ENCODE measurements at places on chromosomes 16 and 17.

DNA sequence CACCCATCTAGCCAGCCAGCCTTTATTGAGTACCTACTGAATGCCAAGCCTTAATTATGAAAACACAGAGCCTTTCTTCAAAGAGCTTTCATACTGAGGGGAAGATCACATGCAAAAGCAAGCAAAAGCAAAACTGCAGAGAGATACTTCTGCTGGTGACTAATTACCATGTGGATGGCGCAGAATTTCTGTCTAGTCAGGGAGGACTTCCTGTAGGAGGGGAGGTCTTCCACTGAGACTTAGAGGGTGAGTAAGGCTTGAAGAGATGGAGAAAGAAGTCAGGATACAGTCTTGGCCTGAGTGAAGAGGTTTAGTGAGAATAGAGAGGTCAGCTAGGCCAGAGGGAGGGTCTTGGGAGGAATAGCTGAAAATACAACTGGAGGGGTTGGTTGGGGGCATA is 53.9 kb upstream of the CCL2 start:
- DNase-seq = no peak

GRCh38 chr17:55391244-55391757 is 30.3 kb downstream of the MMD start:
- no peak for DNase-seq

DNA sequence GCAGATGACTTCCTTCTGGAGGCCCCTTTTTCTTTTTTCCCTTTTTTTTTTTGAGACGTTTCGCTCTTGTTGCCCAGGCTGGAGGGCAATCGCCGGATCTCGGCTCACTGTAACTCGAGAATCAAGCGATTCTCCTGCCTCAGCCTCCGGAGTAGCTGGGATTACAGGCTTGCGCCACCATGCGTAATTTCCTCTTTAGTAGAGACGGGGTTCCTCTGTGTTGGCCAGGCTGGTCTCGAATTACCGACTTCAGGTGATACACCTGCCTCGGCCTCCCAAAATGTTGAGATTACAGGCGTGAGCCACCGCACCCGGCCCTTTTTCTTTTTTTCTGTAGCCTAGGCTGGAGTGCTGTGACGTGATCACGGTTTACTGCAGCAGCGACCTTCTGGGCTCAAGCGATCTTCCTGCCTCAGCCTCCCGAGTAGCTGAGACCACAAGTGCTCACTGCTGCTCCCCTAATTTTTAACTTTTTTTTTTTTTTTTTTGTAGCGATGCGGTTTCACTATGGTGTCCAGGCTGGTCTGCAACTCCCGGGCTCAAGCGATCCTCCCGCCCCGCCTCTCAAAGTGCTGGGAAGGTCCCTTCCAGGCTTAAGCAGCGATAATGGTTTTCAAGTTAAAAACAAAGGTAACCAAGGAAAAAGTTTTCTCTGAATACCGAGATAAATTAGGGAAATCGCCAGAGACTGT is 956 bp upstream of the IST1 start:
- DNase-seq = peak; percentile 59

DNA sequence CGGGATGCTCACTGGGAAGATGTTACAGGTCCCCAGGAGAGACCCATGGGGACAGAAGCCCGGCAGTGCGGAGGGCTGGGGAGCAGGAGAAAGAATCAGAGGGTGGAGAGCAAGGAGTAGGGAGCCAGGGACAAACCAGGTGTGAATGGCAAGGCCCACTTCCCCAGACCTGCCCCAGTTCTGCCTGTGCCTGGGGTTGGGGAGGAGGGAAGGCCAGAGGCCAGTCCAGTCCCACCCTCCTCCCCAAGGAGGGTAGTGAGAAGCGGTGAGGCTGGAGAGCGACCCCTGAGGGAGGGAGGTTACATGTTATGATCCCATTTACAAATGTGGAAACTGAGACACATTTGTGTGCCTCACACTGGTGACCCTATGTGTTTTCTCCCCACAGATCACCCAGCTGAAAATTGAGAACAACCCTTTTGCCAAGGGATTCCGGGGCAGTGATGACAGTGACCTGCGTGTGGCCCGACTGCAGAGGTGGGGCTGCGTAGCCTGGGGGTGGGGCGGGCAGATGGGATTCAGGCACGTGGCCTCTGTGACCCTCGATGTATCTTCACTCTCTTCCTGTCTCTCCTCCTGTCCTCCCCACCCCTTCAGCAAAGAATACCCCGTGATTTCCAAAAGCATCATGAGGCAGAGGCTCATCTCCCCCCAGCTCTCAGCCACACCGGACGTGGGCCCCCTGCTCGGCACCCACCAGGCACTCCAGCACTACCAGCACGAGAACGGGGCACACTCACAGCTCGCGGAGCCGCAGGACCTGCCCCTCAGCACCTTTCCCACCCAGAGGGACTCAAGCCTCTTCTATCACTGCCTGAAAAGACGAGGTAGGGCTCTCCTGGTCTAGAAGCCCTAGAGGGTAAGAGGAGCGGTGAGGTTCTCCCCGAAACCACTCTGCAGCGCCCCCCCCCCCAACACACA is 27.5 kb downstream of the TBX4 start:
- no peak for DNase-seq

DNA sequence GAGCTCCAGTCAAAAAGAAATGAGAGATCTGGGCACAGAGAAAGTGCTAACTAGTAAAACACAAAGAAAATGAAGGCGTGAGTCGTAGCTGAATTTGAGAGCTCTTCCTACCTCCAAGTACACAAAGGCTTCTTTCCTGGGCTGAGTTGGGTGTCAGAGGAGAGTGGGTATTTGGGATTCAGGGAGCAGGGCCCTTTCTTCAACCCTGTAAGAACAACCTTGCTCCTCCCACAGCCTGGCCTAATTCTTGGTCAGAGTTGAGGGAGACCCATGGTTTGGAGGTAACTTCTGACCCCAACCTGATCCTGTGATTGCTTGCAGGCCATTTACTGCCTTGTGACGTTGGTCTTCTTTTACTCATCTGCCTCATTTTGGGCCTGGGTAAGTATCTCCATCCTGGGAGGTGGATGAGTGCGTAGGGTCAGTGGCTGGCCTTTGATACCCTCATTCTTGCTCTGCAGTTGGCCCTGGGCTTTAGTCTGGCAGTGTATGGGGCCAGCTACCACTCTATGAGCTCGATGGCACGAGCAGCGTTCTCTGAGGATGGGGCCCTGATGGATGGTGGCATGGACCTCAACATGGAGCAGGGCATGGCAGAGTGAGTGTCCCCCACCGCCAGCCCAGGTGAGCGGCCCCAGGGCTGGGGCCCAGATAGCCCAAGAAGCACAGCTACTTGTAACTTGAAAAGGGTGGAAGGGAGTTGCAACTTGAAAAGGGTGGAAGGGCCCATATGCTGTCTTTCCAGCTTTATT is 1.3 kb downstream of the TMEM208 start:
- DNase-seq = no peak

DNA sequence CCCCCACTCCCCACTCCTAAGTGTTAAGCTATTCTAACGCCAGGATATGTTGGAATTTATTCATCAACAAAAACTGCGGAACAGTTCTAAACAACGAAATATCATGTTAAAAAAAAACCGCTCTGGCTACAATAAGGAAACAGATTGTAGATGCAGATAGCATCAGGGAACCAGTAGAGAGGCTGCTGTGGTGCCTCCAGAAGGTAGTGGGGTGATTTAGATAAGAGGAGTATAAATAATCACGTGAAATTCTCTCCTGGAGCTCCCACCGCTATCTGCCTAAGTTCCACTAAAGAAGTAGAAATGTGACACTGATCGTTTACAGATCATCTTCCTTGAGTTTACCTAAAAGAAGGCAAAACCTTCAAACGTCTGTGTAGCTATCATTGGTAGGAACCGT is 8.0 kb downstream of the AHSP start:
- no peak for DNase-seq

GRCh38 chr17:10295728-10296343 is 77.0 kb downstream of the MYH13 start:
- DNase-seq = no peak

GRCh38 chr17:29179232-29180033 is 765 bp downstream of the MYO18A start:
- no peak for DNase-seq

DNA sequence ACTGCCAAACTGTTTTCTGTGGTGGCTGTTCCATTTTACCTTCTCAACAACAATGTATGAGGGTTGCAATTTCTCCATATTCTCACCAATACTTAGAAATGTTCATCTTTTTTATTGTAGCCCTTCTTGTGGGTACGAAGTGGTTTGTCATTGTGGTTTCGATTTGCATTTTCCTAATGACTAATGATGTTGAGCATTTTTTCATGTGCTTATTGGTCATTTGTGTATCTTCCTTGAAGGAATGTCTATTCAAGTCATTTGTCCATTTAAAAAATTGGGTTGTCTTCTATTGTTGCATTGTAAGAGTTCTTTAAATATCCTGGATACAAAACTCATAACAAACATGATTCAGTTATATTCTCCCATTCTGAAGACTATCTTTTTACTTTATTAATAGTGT is 47.5 kb upstream of the CCL2 start:
- no peak for DNase-seq

DNA sequence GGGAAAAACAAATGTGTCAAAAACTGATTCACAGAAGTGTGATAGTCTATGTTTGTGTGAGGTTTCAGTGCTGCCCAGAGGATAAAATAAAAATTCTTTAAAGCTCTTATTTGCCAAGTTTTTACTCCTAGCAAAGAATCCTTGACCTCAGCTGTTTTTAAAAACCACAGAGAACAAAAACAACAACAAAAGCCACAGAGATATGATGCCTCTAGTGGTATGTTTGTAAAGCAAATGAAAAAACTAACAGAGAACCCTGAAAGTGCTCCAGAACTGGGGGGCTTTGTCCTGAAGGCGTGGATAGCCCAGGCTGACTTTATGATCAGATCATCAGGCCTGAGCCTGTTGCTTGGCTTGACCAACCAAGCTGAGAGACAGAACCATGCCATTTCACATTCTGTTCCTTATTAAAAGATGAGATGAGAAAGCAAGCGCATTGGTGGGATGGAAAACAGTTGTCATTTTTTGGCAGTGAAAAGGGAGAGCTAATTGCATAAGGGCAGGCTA is 411.0 kb downstream of the CPPED1 start:
- DNase-seq = no peak

DNA sequence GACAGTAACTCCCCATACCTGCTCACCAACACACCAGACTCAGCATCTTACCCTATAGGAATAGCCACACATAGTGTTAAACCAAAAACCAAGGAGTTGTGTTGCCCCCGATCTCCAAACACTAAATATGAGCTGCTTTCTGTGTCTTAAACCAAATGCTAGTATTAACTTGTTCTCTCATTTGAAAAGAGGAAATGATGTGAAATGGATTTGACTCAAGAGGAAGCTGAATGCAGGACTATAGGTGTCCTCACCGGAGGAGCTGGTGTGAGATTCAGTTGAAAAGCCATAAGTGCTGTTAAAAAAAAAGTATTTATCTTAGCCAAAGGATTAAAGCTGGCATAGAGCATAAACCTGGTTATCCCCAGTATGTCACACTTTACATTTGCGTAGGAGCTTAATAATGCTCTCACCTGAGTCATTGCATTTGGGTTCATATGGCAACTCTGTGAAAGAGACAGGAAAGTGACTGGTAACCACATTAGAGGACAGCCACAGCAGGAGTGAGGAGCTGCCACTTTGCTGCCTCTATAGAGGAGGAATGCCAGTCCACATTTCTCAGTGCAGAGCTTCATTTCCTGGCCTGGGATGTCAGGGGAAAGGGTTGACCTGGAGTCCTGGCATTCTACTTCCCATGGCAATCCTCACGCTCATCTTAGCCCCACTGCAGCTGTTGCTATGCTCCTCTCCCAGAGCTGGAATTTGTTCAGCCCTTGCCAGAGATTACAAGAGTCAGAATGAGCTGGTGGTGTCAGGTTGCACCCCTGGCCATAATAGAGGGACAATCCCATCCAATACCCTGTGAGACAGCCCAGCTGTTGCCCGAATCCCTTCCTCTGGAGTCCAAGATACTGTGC is 143.3 kb upstream of the ANKFN1 start:
- no peak for DNase-seq
